Right lobe of liver (tissue), 6 donors: ENCODE measurements at places on chromosomes 4 and X. TPM values are rescaled to one million over a fixed set of nuclear protein-coding genes. Genes with fewer than 3 reads are reported as not detected.

GRCh38 chrX:24085101-24085500 lies 30.3 kb downstream of the EIF2S3 start:
- H3K27me3 ChIP-seq: no peaks in the 10 kb centered on the region
- no peaks in the 10 kb centered on the region for H3K4me1 ChIP-seq
- no peak overlapping the region for H3K27ac ChIP-seq
- DNase-seq: no peak
- no peak overlapping the region for H3K4me3 ChIP-seq
- no peaks in the 10 kb centered on the region for H3K36me3 ChIP-seq

GRCh38 chr4:69823048-69823447 lies 36.9 kb downstream of the SULT1E1 start:
- H3K4me3 ChIP-seq: no peak overlapping the region
- no peak for DNase-seq
- H3K27ac ChIP-seq: peak overlapping the region; percentile 85
- no peaks in the 10 kb centered on the region for H3K27me3 ChIP-seq
- no peaks in the 10 kb centered on the region for H3K36me3 ChIP-seq

The LDB2 gene
- 19.0 TPM for total RNA-seq

- H3K27me3 ChIP-seq: no peaks in the 10 kb centered on the region
- DNase-seq: peak; percentile 80
- H3K4me1 ChIP-seq: peaks cover 12% of the 10 kb centered on the region
- no peaks in the 10 kb centered on the region for H3K36me3 ChIP-seq
Observed at GRCh38 chr4:23934915-23935314, 45.1 kb upstream of the PPARGC1A start.

The P2RY8 gene
- total RNA-seq: 0.42 TPM

- no peak overlapping the region for H3K4me3 ChIP-seq
- H3K4me1 ChIP-seq: no peaks in the 10 kb centered on the region
- H3K27me3 ChIP-seq: no peaks in the 10 kb centered on the region
- no peaks in the 10 kb centered on the region for H3K36me3 ChIP-seq
- DNase-seq: no peak
Observed at GRCh38 chr4:102326951-102327350, 18.3 kb downstream of the SLC39A8 start.

The ETDA gene
- not detected for total RNA-seq

- DNase-seq: no peak
- H3K36me3 ChIP-seq: no peaks in the 10 kb centered on the region
- H3K4me1 ChIP-seq: peaks cover 5% of the 10 kb centered on the region
Observed at GRCh38 chrX:17595456-17596035, 141.7 kb upstream of the SCML1 start.

- H3K36me3 ChIP-seq: no peaks in the 10 kb centered on the region
- DNase-seq: no peak
- H3K27ac ChIP-seq: no peak overlapping the region
- no peak overlapping the region for H3K4me3 ChIP-seq
- H3K27me3 ChIP-seq: no peaks in the 10 kb centered on the region
- H3K4me1 ChIP-seq: no peaks in the 10 kb centered on the region
Observed at GRCh38 chrX:42477396-42477795, 300.6 kb downstream of the PPP1R2C start.

- no peak for DNase-seq
- H3K27ac ChIP-seq: no peak overlapping the region
- no peak overlapping the region for H3K4me3 ChIP-seq
Observed at GRCh38 chr4:738781-739280, 33.2 kb downstream of the PCGF3 start.

- no peaks in the 10 kb centered on the region for H3K4me1 ChIP-seq
- no peaks in the 10 kb centered on the region for H3K36me3 ChIP-seq
- no peak overlapping the region for H3K4me3 ChIP-seq
Observed at GRCh38 chr4:176676901-176677300, 115.8 kb downstream of the VEGFC start.

DNA sequence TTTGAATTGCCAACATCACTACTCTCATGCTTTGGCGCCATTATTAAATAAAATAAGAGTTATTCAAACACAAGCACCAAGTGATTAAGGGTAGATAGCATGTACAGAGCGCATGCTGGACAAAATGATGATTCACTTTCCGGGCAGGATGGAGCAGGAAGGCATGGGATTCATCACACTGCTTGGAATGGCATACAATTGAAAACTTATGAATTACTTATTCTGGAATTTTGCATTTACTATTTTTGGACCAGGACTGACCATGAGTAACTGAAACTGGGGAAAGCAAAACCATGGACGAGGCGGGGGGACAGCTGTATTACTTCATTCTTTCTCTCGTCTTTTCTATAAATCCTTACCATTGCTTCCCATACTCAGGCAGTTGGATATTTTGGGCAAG lies 28.5 kb upstream of the FGF5 start:
- no peak overlapping the region for H3K4me3 ChIP-seq
- no peaks in the 10 kb centered on the region for H3K36me3 ChIP-seq
- H3K4me1 ChIP-seq: no peaks in the 10 kb centered on the region
- no peaks in the 10 kb centered on the region for H3K27me3 ChIP-seq

GRCh38 chr4:48064349-48064748 lies 47.8 kb downstream of the NIPAL1 start:
- no peaks in the 10 kb centered on the region for H3K27me3 ChIP-seq
- H3K27ac ChIP-seq: no peak overlapping the region
- DNase-seq: no peak
- H3K4me1 ChIP-seq: no peaks in the 10 kb centered on the region

DNA sequence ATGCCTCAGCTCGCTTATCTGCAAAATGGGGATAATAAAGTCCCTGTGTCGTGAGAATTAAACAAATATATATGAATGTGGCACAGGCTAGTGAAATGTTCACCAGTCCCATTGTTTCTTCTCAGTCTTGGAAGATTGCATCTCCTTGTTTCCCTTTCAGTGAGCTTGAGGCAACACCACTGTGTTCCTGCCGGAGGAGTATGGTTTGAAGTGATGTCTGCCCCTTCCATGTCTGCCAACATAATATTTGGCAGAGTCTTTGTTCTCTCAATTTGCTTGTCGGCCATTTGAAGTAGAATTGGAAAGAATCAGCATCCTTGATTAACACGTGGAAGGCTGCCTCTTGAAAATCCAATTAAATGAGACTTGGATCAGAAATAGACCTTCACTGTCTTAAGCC lies 1088.5 kb upstream of the INTU start:
- DNase-seq: no peak
- no peaks in the 10 kb centered on the region for H3K4me1 ChIP-seq
- no peak overlapping the region for H3K27ac ChIP-seq
- no peaks in the 10 kb centered on the region for H3K36me3 ChIP-seq
- no peaks in the 10 kb centered on the region for H3K27me3 ChIP-seq
- no peak overlapping the region for H3K4me3 ChIP-seq

The RGN gene
- total RNA-seq: 175 TPM

DNA sequence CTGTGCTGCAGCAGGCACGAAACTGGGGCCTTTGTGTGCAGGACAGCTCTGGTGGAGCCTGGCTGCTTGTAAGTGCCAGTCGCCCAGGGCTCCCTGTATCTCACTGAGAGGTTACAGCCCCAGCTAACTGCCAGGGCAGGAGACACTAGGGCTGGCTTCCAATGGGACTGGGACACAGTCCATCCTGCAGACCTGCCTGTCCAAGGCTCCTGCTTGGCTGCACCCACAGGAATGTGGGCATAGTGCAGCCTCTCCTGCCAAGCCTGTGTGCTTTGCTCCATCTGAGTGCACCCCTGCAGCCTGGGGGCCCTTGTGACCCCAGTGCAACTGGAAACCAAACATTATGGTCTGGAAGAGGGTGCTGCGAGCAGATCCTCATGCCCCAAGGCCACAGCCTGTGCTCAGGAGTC lies 144.0 kb downstream of the ADAM29 start:
- H3K27ac ChIP-seq: no peak overlapping the region
- no peaks in the 10 kb centered on the region for H3K4me1 ChIP-seq
- DNase-seq: no peak

GRCh38 chr4:88106205-88106604 lies 52.2 kb downstream of the ABCG2 start:
- no peaks in the 10 kb centered on the region for H3K4me1 ChIP-seq
- no peak for DNase-seq
- no peaks in the 10 kb centered on the region for H3K27me3 ChIP-seq
- peak overlapping the region; percentile 48 for H3K27ac ChIP-seq

- H3K36me3 ChIP-seq: no peaks in the 10 kb centered on the region
- H3K4me1 ChIP-seq: no peaks in the 10 kb centered on the region
- no peak overlapping the region for H3K27ac ChIP-seq
Observed at GRCh38 chr4:3320361-3321023, 27.7 kb downstream of the RGS12 start.

- no peak overlapping the region for H3K27ac ChIP-seq
- H3K27me3 ChIP-seq: no peaks in the 10 kb centered on the region
- no peaks in the 10 kb centered on the region for H3K36me3 ChIP-seq
Observed at GRCh38 chr4:102564399-102565059, 63.4 kb downstream of the NFKB1 start.

- H3K27me3 ChIP-seq: no peaks in the 10 kb centered on the region
- H3K36me3 ChIP-seq: no peaks in the 10 kb centered on the region
- H3K4me3 ChIP-seq: peak overlapping the region; percentile 16
- H3K4me1 ChIP-seq: no peaks in the 10 kb centered on the region
- no peak overlapping the region for H3K27ac ChIP-seq
Observed at GRCh38 chrX:118884552-118885138, 61.0 kb downstream of the ZCCHC12 start.

DNA sequence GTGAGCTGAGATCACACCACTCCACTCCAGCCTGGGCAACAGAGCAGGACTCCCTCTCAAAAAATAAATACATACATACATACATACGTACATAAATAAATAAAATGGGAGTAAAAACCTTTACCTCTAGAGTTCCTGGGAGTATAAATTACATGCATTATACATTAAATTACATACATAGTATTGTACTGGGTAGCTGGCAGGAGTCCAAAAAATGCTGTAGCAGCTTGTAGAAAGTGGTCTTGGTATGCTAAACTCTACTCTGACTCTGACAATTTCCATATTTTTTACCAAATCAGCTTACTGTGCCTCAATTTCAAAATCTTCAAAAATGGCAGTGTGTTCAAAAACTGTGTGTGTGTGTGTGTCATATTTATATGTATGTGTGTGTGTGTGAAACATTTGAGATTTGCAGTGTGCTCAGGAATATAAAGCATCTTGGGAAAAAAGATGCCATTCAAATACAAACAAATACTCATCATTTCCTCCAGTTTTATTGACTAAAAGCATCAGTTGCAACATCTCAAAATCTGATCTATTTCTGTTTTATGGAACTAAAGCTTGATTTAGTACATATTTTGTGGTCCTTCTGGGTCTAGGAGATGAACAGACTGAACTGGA lies 171.7 kb downstream of the SHROOM3 start:
- H3K36me3 ChIP-seq: no peaks in the 10 kb centered on the region
- H3K27me3 ChIP-seq: no peaks in the 10 kb centered on the region
- H3K4me3 ChIP-seq: no peak overlapping the region
- no peaks in the 10 kb centered on the region for H3K4me1 ChIP-seq

The CLRN2 gene
- total RNA-seq: not detected

GRCh38 chr4:175560604-175561003 lies 251.5 kb downstream of the GPM6A start:
- no peaks in the 10 kb centered on the region for H3K36me3 ChIP-seq
- no peaks in the 10 kb centered on the region for H3K27me3 ChIP-seq
- H3K4me3 ChIP-seq: no peak overlapping the region
- no peak for DNase-seq

- no peak for DNase-seq
- H3K27me3 ChIP-seq: no peaks in the 10 kb centered on the region
- H3K36me3 ChIP-seq: no peaks in the 10 kb centered on the region
- H3K27ac ChIP-seq: no peak overlapping the region
- no peak overlapping the region for H3K4me3 ChIP-seq
Observed at GRCh38 chr4:25865586-25865985, 2.8 kb upstream of the SEL1L3 start.

GRCh38 chr4:87298362-87298761 lies 24.3 kb downstream of the HSD17B13 start:
- peaks cover 7% of the 10 kb centered on the region for H3K4me1 ChIP-seq
- no peak overlapping the region for H3K4me3 ChIP-seq
- DNase-seq: no peak
- no peaks in the 10 kb centered on the region for H3K36me3 ChIP-seq
- H3K27ac ChIP-seq: no peak overlapping the region
- H3K27me3 ChIP-seq: no peaks in the 10 kb centered on the region

GRCh38 chr4:175787546-175787945 lies 24.5 kb downstream of the GPM6A start:
- H3K4me3 ChIP-seq: no peak overlapping the region
- no peaks in the 10 kb centered on the region for H3K27me3 ChIP-seq
- no peaks in the 10 kb centered on the region for H3K36me3 ChIP-seq
- no peak for DNase-seq
- no peaks in the 10 kb centered on the region for H3K4me1 ChIP-seq
- no peak overlapping the region for H3K27ac ChIP-seq

GRCh38 chrX:3143043-3143799 lies 102.0 kb downstream of the ARSF start:
- no peak overlapping the region for H3K27ac ChIP-seq
- H3K4me1 ChIP-seq: no peaks in the 10 kb centered on the region
- H3K4me3 ChIP-seq: no peak overlapping the region
- H3K36me3 ChIP-seq: no peaks in the 10 kb centered on the region

The NCAPG gene
- 2.5 TPM for total RNA-seq
